ENCODE measurements at places on chromosomes 2 and 18. TPM values are rescaled to one million over a fixed set of nuclear protein-coding genes. Genes with fewer than 3 reads are reported as not detected.

EVA1A gene
- total RNA-seq, result 0.68 TPM

DNA sequence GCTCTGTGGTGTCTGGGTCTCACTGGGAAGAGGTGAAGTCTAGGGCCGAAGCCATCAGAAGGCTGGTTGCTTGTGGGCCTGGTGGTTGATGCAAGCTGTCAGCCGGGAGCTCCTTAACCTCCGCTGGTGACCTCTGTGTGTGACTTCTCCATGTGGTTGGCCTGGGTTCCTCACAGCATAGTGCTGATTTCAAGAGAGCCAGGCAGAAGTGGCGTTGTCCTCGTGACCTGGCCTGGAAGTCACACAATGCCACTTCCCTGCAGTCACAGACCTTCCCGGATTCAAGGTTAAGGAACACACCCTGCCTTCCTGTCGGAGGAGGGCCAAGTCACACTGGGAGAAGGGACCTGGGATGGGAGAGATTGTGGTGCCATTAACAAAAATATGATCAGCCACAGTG, 303.7 kb upstream of the HS6ST1 start:
- H3K27me3 ChIP-seq, result no peaks in the 10 kb centered on the region
- no peak overlapping the region for H3K4me3 ChIP-seq
- H3K4me1 ChIP-seq, result no peaks in the 10 kb centered on the region
- H3K27ac ChIP-seq, result no peak overlapping the region

GRCh38 chr18:35580701-35581539, 620 bp upstream of the GALNT1 start:
- H3K27me3 ChIP-seq, result no peaks in the 10 kb centered on the region
- H3K27ac ChIP-seq, result no peak overlapping the region
- H3K36me3 ChIP-seq, result peaks cover 36% of the 10 kb centered on the region
- peak overlapping the region; percentile 69 for H3K4me3 ChIP-seq

UGT1A5 gene
- total RNA-seq, result not detected

- DNase-seq, result no peak
- no peaks in the 10 kb centered on the region for H3K4me1 ChIP-seq
- H3K27ac ChIP-seq, result no peak overlapping the region
- H3K4me3 ChIP-seq, result no peak overlapping the region
- H3K27me3 ChIP-seq, result no peaks in the 10 kb centered on the region
These were observed 62.1 kb upstream of the XDH start for GRCh38 chr2:31476511-31477180.

DNA sequence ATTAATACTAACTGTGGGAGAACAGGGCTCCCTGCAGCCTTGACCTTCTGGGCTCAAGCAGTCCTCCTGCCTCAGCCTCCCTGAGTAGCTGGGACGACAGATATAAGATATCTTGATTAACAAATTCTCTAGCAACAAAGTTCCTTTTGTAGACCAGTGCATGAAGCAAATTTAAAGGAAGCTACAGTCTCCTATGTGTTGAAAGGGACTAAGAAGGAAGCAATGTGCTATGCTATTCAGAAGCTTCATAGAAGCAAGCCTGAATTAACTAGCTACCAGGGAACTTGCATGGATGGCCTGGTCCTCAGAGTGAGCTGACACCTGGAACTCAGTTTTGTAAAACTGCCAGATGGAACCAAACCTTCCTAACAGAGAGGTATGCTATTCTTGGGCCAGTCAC, 33.2 kb downstream of the RAPH1 start:
- no peaks in the 10 kb centered on the region for H3K27me3 ChIP-seq
- H3K4me3 ChIP-seq, result no peak overlapping the region
- peaks cover 22% of the 10 kb centered on the region for H3K36me3 ChIP-seq
- no peak for DNase-seq
- H3K27ac ChIP-seq, result no peak overlapping the region

Measured in H9 (cell line).